ENCODE measurements at places on chromosomes 1 and 21.
A peak's percentile ranks its signal among the peaks of the same experiment; 100 is the strongest.

DNA sequence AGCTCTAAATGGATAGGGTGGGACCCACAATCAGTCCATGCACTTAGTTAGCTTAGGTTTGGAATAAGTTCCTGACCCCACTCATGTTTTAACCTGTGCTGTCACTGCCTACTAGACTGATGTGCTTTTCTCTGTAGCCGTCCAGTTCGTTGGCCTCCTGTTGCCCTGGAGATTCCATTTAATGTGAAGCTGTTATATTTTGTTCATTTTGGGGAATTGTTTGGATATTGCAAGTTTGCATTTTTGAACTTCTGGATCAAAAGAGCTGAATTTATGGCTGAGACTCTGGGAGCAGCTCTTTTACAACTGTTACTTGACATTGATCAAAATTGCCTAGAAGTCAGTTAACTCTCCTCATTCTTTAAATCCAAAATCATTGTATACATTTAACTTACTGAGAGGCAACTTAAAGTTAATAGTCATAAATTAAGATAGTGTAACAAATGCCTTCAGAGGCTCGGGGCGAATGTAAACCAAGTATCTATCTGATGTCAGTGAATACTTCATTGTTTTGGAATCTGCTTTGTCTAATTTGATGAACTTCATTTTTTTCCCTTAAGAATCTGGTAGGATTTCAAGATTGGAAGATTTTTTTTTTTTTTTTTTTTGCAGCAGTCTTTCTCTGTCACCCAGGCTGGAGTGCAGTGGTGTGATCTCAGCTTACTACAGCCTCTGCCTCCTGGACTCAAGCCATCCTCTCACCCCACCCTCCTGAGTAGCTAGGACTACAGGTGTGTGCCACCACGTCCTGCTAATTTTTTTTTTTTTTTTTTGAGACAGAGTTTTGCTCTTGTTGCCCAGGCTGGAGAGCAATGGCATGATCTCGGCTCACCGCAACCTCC, 38.1 kb downstream of the MIGA1 start:
- DNase-seq: no peak

DNA sequence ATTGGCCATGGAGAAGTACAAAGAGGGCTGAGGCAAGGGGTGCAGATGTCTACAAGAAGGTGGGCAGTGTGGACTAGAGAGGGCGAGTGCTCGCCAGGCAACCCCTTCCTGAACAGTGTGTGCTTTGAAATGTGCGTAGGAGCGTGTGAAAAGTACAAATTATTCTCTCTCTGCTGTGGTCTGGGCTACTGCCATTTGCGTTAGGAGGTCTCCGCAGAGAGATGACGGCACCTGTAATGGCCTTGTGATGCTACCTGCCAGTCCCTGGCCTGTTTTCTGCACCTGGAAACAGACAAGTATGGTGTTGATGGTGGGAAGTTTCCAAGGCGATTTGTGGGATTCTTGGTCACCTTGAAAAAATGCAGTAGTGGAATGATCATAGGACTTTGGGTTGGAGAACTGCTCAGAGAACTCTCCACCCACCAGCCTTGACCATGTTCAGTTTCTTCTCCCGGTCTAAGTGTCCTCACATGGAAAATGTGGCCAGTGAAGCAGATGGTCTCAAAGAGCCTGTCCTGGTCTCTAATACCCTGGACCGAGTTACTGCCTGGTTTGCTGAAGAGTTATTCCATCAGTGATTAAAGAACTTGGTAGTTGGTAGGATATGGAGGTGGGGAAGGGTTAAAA, 74.5 kb downstream of the MRPS6 start:
- no peak for DNase-seq

DNA sequence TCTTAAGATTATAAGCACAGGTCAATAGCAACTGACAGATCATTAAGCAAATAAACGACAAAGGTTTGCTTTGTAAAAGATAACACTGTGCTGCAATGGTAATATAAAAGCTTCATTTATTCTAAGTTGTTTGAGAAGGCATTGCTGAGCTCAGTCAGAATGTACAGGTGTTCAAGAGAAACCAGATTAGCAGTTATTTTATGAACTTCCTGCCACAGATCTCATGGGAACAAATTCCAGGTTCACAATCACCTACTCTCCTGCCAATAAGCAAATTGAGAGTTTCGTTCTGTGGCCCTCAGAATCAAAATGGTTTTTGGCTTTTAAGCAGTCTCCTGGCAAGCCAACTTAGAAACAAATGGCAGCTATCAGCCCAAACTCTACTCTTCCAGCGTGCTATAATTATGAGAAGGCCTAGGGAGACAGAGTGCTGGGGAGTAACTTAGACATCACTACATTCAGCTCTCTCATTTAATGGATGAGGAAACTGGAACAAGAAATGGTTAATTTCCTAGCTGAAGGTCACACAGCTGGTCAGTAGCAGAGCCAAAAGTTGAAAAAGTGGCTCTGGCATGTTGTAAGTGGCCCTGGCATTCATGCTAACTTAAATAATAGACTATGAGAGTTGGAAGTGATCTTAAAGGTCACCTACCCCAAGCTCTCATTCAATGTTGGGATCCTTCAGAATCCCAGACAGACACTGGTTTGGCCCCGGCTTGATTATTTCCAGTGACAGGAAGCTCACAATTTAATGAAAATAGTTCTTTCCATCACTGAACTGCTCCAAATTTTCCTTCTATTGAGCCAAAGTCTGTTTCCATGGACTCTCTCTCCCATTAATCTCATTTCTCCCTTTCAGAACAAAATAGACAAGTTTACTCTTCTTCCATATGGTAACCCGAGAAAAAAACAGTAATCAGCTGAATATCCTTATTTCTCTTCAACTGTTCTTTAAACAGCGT, 82.6 kb upstream of the EDEM3 start:
- no peak for DNase-seq

GRCh38 chr21:17139696-17140095, 373.1 kb upstream of the CXADR start:
- DNase-seq: peak; percentile 16

All from urothelium cell line (cell line).